ENCODE measurements at places on chromosomes 2 and 18. TPM values are rescaled to one million over a fixed set of nuclear protein-coding genes. Genes with fewer than 3 reads are reported as not detected.

The SLC5A7 gene
- total RNA-seq, result not detected

The TTN gene
- total RNA-seq, result 3.3 TPM

The ORC2 gene
- total RNA-seq, result 13.6 TPM

The FAP gene
- 172 TPM for total RNA-seq

The SERPINB10 gene
- not detected for total RNA-seq

The FHOD3 gene
- 7.0 TPM for total RNA-seq

The DYTN gene
- total RNA-seq, result not detected

The TUBA4B gene
- total RNA-seq, result not detected

The GAD1 gene
- 0.07 TPM for total RNA-seq

The LOXHD1 gene
- not detected for total RNA-seq

The FAM237A gene
- total RNA-seq, result not detected

The POLE4 gene
- total RNA-seq, result 17.5 TPM

The EFEMP1 gene
- total RNA-seq, result 3,873 TPM

The ACVR1C gene
- total RNA-seq, result 1.2 TPM

The MYCN gene
- total RNA-seq, result 0.07 TPM

The SCN1A gene
- total RNA-seq, result 0.13 TPM

The GLI2 gene
- total RNA-seq, result 10.0 TPM

The TMEM87B gene
- total RNA-seq, result 29.4 TPM

The DCDC2C gene
- total RNA-seq, result not detected

The PROM2 gene
- 0.20 TPM for total RNA-seq

The FZD7 gene
- 24.8 TPM for total RNA-seq

Data from smooth muscle cell of the pulmonary artery (primary cell).